NCI-H526 (cell line): ENCODE measurements at places on chromosomes 3 and 15.

GRCh38 chr15:67601073-67601472, 58.6 kb downstream of the MAP2K5 start:
- no peak for DNase-seq

DNA sequence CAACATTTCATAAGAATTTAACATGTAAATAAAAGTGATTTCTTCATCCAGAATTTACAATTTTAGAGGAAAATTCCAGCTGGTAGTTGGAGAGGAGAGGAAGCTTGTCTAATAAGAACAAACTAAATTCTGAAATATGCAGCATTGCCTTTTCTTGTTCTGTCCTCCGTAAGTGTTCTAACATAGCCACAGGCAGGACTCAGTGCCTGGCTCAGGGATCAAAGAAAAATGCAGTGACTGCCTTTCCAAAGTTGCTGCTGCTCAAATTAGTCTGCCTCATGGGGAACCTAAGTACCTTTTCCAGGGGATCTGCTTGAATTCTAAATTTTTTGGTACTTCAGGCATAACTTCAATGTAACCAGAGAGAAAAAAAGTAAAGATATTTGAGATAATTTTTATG, 713.0 kb upstream of the CADM2 start:
- DNase-seq = no peak

- no peak for DNase-seq
Observed at GRCh38 chr3:60932170-60932569, 319.1 kb downstream of the FHIT start.

- DNase-seq = no peak
Observed at GRCh38 chr15:60235951-60236710, 161.7 kb downstream of the ANXA2 start.

- DNase-seq = no peak
Observed at GRCh38 chr15:68808770-68809169, 11.9 kb downstream of the ANP32A start.

DNA sequence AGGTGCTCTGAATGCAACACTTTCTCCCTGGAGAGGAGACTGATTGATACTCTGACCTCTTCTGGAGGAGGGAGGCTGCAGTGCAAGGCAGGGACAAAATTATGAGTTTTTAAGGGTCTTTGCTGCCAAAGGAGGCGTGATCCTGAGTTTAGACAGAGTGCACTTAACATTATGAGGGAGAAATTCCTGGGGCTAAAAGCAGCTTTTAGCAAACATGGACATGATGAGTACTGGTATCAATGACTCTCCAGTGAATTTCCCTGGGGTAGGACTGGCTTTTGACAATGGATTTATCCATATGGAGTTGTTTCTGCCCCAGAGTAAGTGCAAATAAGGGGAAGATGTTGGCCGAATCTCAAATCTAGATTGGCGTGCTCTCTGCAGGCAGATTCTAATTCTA, 133.1 kb downstream of the THSD4 start:
- DNase-seq = no peak

- DNase-seq = no peak
Observed at GRCh38 chr3:89300526-89300925, 193.1 kb downstream of the EPHA3 start.

- peak; percentile 58 for DNase-seq
Observed at GRCh38 chr15:77836121-77836692, 203.5 kb upstream of the LINGO1 start.
